SHP77 (cell line): ENCODE measurements at places on chromosomes 3 and 15.

- no peak for DNase-seq
Measured at GRCh38 chr15:38112406-38112805, 140.2 kb upstream of the SPRED1 start.

GRCh38 chr15:89089316-89090230 is 1.3 kb downstream of the ABHD2 start:
- no peak for DNase-seq

GRCh38 chr3:151635905-151636304 is 97.8 kb upstream of the AADACL2 start:
- DNase-seq = no peak

DNA sequence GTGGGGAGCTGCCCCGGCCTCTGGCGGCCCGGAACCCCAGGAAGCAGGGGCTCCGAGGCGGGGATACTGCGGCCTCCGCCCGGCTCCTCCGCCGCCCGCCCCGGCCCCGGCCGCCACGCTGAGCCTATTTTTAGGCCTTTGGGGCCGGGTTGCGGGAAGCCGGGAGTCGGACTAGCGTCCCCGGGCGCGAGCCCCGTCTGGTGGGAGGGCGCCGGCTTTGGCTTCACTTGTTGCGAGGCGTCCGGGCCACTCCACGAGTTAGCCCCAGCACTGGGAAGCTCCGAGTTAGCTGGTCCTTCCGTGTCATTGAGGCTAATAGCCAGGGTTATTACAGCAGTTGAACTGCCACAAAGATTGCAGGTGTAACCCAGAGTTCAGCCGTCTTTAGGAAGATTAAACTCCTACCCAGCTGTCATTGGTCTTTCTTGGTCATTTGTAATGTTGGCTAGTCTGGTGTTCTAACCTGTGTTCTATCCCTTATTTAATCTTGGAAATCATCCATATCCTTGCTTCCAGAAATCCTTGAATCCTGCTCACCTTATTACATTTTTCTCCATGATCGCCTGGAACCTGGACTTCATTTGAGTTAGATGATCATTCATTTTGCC is 791 bp downstream of the GYG1 start:
- no peak for DNase-seq

DNA sequence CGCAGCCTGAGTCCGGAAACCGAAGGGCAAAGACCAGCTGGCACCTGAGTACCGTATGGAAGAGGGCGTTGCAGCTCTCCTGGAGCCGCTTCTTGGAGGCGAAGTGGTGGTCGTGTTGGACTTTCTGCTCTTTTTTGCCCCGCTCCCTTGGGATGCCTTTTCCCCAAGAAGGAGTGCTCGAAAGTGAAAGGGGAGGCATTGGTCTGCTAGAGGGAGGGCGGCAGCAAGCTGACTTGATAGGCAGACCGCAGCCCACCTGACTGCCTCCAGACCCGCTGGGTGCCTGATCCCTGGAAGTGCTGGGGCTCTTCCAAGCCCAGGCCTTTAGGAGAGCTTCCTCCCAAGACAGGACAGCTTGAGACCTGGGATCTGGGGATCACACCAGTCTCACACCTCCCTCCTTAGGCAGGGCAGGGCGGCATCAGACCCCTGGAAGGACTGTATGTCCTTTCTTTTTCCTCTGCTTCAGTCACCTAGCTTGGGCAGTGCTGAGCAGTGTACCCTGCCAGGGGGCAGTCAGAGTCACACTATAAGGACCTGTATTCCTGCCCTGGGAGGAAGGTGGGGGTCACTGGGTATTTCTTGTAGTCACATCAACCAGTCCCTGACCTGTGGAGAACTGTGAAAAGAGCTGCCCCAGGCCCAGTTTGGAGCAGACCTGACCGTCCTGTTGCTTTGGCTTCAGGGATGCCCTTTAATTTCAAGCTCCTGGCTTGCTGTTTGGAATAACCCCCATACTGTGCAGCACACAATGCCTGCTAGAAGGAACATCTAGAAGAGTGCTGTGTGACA is 2.1 kb downstream of the ACVR2B start:
- DNase-seq = no peak

DNA sequence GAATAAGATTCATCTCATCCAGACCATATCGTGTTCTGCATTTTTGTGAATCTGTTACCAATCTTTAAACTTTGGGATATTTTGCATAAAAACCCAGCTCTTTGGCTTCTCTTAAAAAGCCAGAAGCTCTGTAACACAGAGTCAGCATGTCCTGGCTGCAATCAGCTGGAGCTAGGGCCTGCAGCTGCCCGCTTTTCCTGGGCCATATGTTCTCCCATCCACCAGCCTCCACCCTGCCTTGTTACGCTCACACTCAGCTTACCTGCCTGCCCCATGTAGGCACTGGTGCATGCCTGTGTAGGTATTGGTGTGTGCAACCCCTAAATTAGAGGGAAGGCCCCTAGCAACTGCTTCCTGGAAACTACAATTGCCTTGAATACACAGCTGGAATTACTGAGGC is 48.2 kb downstream of the CRYGS start:
- DNase-seq = no peak

DNA sequence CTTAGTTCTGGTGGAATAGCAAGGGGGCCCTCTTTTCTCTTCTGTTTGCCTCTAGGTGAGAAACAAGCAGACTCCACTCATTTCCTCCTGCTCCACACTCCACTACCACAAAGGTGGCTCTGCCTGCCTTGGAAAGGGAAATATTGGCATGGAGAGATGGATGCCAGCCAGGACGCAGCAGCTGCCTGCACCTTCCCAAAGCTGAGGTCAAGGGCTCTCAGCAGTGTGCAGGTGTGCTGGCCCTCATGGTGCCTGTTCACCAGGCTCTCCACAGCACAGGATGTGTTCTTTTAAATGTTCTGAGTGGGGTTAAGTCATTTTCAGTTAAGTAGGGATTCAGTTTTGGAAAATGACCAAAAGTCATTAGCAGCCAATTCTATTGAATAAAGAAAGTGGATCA is 211.2 kb upstream of the STRIT1 start:
- DNase-seq = peak; percentile 81

GRCh38 chr3:64454179-64454578 is 228.9 kb upstream of the PRICKLE2 start:
- DNase-seq = no peak

- DNase-seq = no peak
Measured at GRCh38 chr3:67737906-67738865, 83.8 kb upstream of the SUCLG2 start.

- DNase-seq = no peak
Measured at GRCh38 chr15:77440378-77440999, 19.8 kb downstream of the HMG20A start.

- no peak for DNase-seq
Measured at GRCh38 chr3:11000528-11000927, 8.0 kb downstream of the SLC6A1 start.

GRCh38 chr3:138371070-138371965 is 22.9 kb downstream of the MRAS start:
- no peak for DNase-seq

DNA sequence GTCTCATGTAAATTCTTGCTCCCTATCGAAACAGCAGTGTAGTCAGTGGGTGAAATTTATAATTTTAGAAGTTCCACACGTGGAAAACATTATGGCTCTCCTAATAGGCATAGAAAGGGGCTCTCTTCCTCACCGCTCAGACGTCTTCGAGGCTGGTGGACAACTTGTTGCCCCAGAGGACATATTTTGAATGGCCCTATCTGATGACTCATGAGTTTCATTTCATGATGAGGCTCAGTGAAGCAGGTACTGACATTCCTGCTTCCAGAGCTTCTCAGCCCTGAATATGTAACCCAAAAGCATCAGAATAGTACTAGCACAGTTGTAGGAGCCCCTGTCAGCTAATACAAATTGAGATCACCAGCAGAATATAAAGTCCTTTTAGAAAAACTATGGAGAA is 117.9 kb downstream of the HERC1 start:
- no peak for DNase-seq

- DNase-seq = no peak
Measured at GRCh38 chr3:78434801-78435200, 1333.0 kb downstream of the ROBO1 start.

DNA sequence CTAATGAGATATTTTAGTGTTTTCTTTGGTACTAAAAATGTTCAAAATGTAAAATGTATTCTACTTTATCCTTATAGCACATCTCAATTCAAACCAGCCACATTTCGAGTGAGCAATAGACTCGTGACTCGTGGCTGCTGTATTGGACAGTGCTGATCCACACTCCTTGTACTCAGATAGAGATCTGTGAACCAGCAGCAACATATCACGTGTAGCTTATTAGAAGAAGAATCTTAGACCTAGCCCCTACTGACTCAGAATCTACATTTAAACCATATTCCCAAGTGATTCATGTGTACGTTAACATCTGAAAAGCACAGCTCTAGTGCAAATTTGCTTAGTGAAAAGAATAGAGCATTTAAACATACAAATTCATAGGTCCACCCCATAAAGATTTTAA is 130.9 kb downstream of the IL1RAP start:
- DNase-seq = no peak

DNA sequence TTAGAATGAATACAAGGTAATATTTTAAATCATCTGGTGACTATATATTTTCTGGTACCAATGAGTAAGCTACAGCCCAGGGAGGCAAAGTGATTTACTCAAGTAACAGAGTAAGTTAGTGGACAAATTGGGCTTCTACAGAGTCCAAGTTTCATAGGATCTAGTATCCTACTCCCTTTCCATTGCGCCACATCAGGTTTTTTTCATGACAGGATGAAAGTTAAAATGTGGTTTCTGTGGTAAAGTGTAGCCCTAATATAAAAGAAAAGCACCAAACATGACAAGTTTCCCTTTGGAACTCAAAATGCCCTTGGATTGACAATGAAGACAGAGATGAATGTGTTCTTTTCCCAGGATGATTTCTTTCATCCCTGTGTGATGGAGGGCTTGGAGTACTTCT is 350.8 kb upstream of the ZNF385D start:
- no peak for DNase-seq

- no peak for DNase-seq
Measured at GRCh38 chr15:80159811-80160569, 7.2 kb downstream of the FAH start.

DNA sequence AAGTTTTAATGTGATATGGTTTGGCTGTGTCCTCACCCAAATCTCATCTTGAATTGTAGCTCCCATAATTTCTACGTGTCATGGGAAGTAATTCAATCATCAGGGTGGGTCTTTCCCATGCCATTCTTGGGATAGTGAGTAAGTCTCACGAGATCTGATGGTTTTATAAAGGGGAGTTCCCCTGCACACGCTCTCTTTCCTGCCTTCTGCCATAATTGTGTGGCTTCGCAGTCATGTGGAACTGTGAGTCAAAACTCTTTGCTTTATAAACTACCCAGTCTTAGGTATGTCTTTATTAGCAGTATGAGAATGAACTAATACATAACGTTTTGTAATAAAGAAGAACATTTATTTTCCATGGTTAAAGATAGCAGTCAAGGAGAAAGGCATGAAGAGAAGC is 39.2 kb upstream of the GOLIM4 start:
- no peak for DNase-seq

DNA sequence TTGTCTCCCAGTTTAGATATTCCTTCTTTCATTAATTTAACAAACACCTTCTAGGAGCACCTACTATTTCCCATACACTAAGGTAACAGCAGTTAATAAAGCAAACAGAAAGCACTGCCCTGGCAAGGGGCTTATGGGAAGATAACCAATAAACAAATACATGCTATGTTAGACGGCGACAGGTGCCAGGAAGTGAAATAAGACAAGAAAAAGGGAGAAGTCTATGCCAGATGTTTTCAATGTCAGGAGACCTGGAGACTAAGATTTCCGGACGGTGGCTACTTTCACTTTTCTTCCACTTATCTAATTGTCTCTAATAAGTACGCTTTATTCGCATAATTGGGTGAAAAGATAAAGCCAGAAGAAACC is 32.5 kb upstream of the ZNF445 start:
- no peak for DNase-seq

DNA sequence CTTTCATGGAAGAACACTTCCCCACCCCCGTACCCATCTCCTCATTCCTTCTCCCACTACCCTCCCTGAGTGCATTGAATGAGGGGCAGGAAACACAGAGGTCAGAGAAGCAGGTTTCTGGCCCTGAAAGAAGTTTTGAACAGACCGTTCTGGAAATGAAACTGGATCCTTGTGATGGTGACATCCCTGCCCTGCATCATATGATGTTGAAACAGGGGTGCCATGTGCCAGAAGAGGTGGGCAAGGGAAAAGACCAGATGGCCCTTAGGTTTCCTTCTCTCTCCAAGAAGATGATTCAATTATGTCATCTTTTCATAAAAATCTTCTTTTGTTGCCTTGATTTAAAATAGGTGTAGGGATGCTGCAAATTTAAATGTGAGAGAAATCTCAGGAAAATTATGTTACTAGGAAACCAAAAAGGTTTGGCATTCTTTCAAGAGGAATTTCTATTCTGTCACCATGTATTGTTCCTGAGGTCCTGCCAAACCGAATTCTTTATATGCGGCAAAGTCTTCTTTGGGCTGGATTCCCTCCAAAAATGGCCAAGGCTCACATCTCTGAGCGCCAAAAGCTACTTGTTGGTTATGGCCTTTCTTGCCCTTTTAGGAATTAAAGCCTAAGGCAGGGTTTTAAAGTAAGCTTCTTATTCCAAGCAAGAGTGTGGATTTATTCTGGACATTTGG is 19.9 kb upstream of the TNFAIP8L3 start:
- DNase-seq = no peak

GRCh38 chr3:20857636-20858035 is 671.6 kb upstream of the SGO1 start:
- DNase-seq = no peak

- DNase-seq = no peak
Measured at GRCh38 chr15:85008474-85009260, 27.0 kb downstream of the PDE8A start.

GRCh38 chr3:185225523-185225922 is 28.3 kb downstream of the EHHADH start:
- DNase-seq = no peak

GRCh38 chr15:40325188-40325587 is 1.7 kb downstream of the INAFM2 start:
- DNase-seq = no peak

DNA sequence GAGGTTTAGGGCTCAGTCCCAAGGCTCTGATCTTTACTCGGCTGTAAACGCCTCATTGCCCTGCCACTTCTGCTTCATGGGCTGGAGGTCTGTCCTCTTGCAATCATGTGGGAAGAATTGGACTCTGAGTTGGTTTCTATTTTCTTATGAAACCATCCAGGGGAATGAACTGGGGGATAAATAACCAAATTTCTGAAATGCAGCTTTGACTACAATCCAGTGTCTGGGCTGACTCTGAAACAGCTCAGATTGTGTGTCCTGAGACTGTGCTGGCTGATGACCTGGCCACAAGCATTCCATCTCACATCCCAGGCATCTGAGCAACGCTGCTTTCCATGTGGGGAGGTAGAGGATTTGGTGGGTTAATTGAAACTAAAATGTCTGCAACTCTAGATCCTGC is 71.0 kb upstream of the GALNT15 start:
- no peak for DNase-seq

DNA sequence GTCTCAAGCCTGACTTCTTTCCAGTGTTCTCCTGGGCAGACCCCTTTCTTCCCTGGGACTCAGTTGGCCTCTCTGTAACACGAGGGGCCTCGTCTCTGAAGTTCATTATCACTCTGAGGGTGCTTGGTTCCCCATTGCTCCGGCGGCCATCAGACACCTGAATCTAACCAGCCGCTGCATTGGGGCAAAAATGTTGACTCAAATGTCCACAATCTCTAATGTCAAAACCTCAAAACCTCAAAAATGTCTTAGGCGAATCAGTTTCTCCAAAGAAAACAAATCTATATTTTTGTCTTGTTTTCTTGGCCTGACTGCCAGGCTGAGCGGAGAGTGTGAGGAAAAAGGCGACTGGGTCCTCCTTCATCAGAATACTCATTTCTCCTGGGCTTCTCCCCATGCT is 220.7 kb downstream of the VPS13C start:
- no peak for DNase-seq

GRCh38 chr3:159008401-159008800 is 206.5 kb downstream of the MFSD1 start:
- no peak for DNase-seq
